Activated naive CD8-positive, alpha-beta T cell treated with anti-CD3 and anti-CD28 coated beads for 36 hours (primary cell): ENCODE measurements at places on chromosomes 5 and 9. TPM values are rescaled to one million over a fixed set of nuclear protein-coding genes. Genes with fewer than 3 reads are reported as not detected.

DNA sequence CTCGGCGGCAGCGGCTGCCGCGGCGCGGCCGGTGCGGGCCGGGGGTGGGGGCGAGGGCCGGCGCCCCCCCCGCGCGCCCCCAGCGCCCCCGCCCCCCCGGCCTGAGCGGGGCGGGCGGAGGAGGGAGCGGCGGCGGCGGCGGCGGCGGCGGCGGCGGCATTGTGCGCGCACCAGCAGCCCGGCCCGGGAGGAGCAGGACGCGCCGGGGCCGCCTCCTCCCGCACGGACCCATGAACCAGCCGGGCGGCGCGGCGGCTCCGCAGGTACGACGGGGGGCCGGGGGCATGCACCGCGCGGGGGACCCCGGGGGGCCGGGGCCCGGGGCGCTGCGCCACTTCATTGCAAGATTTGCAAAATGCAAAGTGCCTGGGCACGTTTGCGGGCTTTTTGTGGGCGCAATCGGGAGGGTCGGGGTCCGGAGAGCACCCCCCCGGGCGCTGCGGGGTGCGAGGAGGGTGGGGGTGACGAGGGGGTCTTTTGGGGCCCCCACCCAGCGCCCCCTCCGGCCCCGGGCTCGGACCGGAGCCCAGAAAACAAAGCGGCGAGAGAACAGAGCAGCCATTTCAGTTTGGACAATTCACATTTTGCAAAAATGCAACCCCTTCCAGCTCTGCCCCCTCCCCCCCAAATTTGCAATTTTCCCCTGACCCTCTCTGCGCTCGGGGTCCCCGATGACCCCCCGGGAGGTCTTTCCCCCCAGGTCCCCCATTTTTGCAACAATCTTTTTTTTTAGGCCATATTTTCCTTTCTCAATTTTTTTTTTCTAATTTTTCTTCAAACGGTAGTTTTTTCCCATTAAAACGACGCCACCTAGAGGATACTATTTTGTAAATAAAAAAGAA lies at the start of gene ZNF618:
Gene ZNF618 (plus strand): TSS at position 159 of the 842 bp plus-strand sequence. CDS start 72 bp downstream, at position 231.
- peaks cover 20% of the 10 kb centered on the region for H3K27me3 ChIP-seq
- H3K27ac ChIP-seq: no peak within 1 kb of the TSS
- peaks cover 5% of the 10 kb centered on the region for H3K4me1 ChIP-seq
- DNase-seq: peak; percentile 40

DNA sequence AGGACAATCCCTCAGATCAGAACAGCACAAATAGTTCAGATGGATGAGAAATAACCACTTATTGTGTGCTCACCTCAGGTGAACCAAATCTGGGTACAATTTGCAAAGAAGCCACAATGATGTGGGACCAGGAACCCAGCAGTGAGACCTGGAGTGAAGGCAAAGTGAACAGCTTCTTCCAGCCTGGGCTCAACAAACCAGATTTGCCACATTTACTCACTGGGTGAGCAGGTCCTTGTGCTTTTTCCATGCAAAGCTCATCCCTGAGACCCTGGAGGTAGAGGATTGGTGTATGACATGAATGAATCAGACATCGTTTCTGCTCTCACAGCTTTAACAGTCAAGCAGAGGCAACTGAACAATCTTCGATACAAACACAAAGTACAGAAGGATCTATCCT lies 29.1 kb upstream of the GRIA1 start:
- no peak for DNase-seq
- no peak overlapping the region for H3K27ac ChIP-seq
- H3K27me3 ChIP-seq: no peaks in the 10 kb centered on the region
- no peak overlapping the region for H3K4me3 ChIP-seq

The CFAP77 gene
- not detected for total RNA-seq

DNA sequence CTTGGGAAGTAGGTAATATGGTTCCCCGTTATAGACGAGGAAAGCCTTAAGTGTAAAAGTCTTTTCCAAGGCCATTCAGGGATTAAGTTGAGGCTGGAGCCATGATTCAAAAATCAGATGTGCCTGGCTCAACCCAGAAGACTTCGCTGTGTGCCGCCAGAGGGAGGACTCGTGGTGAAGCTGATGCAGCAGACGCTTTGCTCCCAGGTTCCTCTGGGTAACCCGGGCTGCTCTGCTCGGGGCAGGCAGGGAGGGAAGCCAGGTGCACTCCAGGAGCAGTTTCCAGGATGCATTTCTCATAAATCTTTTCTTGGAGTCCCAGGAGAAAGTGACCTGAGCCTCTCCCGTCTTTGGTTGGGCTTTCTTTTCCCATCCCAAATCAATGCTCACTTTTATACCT lies 62.9 kb upstream of the ICE1 start:
- no peaks in the 10 kb centered on the region for H3K4me1 ChIP-seq
- no peak for DNase-seq
- H3K4me3 ChIP-seq: no peak overlapping the region
- H3K36me3 ChIP-seq: no peaks in the 10 kb centered on the region
- H3K27me3 ChIP-seq: no peaks in the 10 kb centered on the region
- no peak overlapping the region for H3K27ac ChIP-seq

The PHF2 gene
- total RNA-seq: 15.6 TPM

The PPIC gene
- not detected for total RNA-seq
